ENCODE measurements at places on chromosomes 2 and 18.

DNA sequence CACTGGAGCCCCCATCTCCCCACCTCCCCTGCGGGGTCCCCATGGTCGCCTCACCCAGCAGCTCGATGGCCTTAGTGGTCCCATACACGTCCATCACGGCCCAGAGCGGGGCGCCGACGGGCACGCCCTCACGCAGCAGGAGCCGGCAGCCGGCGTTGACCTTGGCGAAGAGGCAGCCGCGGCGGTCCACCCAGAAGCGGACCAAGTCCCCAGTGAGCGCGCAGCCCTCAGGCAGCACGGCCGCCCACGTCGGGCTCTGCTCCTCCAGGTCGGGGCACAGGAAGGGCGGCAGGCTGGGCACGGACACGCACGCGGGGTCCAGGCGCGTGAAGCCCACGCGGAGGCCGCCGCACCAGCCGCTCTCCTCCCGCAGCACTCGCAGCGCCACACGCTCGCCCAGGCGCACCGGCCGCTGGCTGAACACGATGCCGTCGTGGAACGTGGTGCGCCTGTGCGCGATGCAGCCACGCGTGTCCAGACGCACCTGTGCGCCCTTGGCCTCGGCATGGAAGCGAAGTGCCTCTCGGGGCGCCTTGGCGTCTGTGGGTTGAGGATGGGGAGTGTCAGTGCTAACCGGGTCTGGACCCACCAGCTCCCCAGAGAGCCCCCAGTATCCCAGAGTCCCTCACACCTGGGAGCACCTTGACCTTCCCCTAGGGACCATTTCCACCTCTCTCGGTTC, 4.6 kb downstream of the NEURL3 start:
- DNase-seq = no peak

DNA sequence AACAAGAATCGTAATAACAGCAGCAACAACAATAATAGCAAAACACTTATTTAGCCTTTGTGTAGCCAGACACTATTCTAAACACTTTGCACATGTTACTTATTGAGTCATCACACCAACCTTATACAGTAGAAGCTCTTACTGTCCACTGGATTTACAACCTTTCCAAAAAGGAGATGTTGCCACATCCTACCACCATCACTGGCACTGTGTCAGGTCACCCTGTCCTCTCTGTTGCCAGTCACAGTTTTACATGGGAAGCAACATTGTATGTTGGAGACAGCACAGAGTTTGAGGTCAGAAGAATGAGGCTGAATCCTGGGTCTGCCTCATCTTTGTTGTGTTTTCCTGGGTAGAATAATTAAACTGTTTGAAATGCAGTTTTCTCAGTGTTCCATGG, 201.4 kb upstream of the EPAS1 start:
- DNase-seq = no peak

DNA sequence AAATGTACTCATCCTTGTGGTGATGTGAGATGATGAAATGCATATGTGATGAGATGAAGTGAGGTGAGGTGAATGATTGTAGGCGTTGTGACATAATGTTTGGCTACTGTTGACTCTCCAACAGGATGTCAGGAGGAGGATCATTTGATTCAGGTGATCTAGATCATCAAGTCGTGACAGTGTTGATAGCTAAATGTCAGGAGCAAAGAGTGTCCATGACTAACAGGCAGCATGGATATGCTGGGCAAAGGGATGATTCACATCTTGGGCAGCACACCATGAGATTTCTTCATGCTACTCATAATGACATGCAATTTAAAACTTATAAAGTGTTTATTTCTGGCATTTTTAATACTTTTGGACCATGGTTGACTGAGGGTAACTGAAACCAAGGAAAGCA, 40.2 kb upstream of the UBXN4 start:
- DNase-seq = no peak

DNA sequence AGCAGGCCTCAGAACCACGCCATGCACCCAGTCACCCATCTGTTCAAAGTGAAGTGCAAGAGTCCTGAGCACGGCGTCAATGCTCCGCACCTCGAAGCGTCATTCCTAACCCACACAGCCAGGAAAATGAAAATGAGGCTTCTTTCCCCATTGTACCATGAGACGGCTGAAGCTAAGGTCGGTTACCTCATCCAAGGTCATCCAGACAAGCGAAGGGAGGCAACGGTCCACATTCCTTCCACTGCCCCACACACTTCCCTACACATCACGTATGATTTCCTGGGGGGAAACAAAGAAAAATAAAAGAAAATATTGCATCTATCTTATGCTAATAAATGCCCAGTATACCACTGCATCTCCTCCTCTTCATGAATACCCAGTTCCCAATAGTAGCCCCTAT, 113.5 kb upstream of the RAB6C start:
- DNase-seq = no peak

DNA sequence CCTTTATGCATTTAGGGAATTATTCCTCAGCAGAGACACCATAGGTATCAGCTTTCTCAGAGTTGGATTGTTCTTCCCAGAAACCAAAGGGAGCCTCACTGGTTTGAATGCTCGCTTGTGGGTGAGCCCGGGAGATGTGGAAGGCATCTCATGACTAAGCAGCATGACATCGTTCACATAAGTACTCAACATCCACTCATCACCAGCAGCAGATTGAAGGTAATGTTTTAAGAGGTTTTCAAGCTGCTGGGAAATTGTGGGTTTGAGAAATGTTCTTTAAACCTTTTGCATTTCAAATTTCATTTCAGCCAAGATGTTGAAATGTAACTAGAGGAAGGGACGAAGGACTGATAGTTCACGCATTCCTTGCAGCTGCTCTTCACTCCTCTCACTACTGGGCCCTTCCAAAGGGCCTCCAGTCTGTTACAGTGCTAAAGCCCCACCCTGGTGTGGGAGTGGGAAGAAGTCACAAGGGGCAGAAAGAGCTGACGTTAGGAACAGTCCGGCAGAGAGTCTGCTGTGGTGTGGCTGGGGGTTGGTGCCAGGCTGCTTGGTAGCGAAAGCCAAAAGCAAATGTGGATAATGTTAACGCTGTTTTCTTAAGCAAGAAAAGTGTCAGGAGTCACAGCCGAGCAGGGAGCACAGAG, 324.5 kb upstream of the EPHA4 start:
- no peak for DNase-seq

- no peak for DNase-seq
Observed at GRCh38 chr2:10136101-10136934, 13.8 kb downstream of the RRM2 start.

GRCh38 chr2:72128059-72128842, 19.4 kb downstream of the CYP26B1 start:
- no peak for DNase-seq

GRCh38 chr2:40820319-40820718, 368.4 kb upstream of the SLC8A1 start:
- no peak for DNase-seq

- DNase-seq = no peak
Observed at GRCh38 chr2:107325981-107326786, 440.2 kb upstream of the ST6GAL2 start.

GRCh38 chr2:167509586-167509985, 621.3 kb downstream of the XIRP2 start:
- no peak for DNase-seq

DNA sequence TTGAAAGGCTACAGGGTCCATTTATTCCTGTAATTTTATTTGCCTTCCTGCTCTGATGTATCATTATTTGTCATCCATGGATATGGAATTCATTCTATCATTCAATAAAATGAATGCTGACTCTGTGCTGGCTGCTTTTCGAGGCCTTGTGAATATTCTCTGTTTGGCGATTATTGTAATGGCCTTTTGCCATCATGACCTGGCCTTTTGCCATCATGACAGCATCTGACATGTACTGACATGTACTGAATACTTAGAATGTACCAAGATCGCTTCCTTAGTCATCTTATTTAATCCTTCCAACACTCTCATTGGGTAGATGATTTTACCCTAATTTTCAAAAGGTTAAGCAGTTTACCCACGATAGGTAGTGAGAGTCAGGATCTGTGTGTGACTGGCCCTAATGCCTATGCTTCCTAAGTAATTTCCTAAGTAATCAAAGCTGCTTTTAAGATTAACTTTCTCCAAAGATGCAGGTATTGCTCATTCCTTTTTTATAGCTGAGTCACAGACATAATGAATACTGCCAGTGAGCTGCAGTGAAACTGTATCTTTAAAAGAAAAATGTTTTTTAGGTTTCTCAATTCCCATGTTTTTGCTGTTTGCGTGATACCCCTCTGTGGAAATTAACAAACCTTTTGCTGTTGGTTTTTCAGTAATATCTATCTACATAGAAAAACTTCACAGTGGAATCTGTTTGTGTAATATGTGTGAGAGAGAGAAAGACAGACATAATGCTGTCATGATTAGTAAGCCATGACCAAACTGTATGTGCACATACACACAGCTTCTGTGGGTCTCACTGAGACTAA, 127.8 kb downstream of the CERS6 start:
- no peak for DNase-seq

DNA sequence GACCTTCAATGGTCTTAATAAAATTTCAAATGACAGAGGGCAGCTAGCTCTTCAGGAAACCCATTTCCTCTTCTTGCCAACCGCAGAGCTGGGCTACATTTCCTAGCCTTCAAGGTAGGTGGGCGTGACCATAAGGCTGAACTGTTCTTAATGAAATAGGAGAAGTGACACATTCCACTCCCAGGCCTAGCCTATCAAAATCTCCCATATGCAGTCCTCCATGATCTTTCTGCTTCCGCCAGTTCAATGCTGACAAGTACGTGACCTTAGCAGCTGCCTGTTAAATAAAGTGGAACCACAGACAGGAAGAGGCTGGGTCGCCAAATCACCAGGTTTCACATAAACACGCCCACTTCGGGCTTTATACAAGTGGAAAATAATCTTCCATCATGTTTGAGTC, 13.2 kb downstream of the SERPINE2 start:
- DNase-seq = no peak

GRCh38 chr18:61735564-61736102, 157.2 kb downstream of the RNF152 start:
- no peak for DNase-seq

- no peak for DNase-seq
Observed at GRCh38 chr2:188475945-188476344, 184.3 kb downstream of the GULP1 start.

GRCh38 chr2:5729416-5729815, 37.2 kb downstream of the SOX11 start:
- no peak for DNase-seq

DNA sequence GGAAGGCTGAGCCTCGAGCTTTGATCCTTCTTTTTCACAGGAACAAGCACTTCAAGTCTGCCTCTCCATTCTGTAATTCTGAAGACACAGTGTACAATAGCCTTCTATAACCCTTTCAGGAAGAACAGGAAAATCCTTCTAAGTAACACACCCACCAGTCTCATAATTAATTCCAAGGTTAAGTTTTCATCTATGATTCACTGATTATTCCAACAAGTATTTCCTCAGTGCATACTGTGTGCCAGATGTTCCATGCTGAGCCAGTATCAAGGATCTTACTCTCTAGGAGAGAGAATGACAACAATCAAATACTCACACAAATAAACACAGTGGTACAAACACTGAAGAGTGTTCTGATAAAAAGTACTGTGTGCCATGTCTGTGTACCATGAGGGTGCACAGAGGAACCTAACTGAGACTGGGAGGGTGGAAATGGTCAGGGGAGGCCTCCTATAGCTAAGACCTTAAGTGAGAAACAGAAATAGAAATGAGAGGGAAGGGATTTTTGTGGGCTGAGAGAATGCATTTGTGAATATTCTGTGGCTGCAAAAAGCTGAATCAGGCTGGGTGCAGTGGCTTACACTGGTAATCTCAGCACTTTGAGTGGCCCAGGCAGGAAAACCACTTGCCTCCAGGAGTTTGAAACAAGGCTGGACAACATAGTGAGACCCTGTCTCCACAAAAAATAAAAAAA, 7.3 kb upstream of the MTLN start:
- DNase-seq = no peak

DNA sequence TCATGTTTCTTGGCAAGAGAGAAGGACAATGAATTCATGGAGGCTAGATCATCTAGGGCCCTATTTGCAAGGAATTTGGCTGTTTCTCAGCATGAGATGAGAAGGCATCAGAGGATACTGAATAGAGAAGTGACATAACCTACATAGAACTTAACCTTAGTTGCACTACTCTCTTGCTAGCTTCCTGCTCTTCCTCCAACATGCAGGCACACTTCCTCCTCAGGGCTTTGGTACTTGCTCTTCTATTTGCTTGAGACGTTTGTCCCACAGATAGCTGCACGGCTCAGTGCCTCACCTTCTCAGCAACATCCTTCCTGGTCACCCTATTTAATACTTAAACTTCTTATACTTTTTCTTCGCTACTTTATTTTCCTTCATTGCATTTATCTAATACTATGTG, 20.0 kb upstream of the LANCL1 start:
- DNase-seq = no peak

DNA sequence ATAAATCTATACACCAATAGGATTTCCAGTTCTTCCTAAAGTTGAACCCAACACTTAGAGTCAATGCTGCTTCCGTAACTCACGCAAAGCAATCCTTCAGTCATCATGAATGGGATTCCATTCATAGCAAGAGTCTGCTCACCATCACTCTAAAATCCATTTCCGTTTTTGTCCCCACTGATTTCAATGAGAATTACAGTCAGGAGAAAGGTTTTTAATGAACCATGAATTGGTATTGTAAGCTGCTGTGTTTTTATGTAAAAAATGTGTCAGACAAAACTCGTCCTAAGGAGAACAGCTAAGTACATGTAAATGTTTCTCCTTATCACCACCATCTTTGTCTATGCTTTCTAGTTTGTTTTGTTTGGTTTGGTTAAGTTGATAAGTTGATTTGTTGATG, 391.5 kb downstream of the IRS1 start:
- DNase-seq = no peak

DNA sequence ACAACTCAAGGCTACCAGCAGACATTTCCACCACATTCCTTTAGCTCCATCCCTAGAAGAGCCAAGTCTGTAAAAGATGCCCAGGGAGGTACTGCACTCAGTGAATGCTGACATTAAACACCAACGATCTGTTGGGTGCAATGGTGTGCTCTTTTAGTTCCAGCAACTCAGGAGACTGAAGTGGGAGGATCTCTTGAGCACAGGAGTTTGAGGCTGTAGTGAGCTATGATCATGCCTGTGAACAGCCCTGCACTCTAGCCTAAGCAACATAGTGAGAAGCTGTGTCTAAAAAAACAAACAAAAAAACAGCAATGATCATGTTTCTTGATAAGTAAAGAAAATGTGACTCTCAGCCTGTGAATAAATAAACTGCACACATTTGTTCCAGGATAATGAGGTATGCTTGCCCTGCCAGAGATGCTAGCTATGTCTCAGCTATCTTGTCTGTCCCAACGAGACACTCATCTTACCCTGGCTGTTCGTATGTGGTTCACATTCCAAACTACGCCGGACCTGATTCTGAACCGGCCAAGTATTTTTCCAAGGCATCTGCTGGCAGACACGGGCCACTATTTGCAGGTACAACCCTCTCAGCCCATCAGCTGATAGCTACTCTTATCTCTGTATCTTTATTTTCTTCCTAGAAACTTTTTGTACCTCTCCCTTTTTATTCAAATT, 21.8 kb downstream of the TMEM182 start:
- no peak for DNase-seq
